Left ventricle myocardium superior (tissue), 1 donor: ENCODE measurements at places on chromosomes 16 and 17. TPM values are rescaled to one million over a fixed set of nuclear protein-coding genes. Genes with fewer than 3 reads are reported as not detected.
A peak's percentile ranks its signal among the peaks of the same experiment; 100 is the strongest.

- DNase-seq = peak; percentile 25
These were observed 13.8 kb downstream of the ENGASE start for GRCh38 chr17:79088247-79088996.

DNA sequence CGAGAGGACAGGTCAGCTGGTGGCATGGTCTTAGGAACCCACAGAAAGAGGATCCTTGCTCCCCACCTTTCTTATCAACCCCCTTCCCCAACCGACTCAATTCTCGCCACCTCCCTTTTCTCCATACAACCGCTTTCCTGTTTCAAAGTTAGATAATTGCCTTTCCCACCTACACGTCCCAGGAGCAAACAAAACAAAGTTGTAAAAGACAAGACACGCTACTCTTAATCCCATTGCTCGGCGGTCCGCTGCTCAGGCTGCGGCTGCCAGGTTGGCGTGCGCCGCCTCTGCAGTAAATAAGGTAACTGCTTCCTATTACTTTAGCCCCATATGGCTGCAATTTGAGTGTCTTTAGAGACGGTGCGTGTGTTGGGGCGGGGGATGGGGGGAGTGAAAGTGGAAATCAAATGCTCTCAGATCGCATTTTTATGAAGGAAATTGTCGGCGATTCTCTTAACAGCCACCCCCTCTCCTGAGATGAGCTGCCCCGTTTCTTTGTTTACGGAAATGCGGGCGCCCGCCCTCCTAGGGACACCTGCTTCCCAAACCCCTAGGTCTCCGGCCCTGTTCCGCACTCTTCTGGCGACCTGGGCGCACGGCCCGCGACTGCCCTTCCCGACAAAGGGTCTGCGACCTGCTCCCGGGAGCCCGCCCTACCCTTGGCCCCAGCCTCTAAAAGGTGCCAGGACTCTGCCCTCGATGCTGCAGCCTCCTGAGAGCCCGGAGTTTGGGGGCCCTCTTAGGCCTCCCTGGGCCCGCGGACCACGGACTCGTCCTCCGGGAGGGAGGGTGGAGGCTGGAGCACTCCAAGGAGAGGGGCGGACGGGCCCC is 3.7 kb upstream of the CBX8 start:
- no peak for DNase-seq

Gene PITPNM3
- total RNA-seq = 0.59 TPM

Gene CD300LG
- 19.1 TPM for total RNA-seq

GRCh38 chr16:84096447-84097005 is 20.2 kb downstream of the MBTPS1 start:
- no peak for DNase-seq

Gene MTMR4
- 12.6 TPM for total RNA-seq

DNA sequence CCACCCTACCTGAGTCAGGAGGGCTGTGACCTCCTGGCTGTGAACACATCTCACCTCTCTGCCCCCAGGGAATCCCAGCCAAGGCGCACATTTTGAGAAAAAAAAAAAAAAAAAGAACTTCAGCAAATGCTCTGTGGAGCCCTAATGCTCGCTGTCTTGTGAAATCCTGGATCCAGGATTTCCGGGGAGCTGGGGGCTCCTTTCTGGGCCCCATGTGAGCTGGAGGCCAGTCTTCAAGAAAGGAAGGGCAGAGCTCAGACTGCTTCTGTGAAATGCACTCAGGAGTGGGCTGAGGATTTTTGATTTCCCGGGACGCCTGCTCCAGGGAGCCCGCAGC is 36.0 kb upstream of the EMP2 start:
- DNase-seq = no peak

DNA sequence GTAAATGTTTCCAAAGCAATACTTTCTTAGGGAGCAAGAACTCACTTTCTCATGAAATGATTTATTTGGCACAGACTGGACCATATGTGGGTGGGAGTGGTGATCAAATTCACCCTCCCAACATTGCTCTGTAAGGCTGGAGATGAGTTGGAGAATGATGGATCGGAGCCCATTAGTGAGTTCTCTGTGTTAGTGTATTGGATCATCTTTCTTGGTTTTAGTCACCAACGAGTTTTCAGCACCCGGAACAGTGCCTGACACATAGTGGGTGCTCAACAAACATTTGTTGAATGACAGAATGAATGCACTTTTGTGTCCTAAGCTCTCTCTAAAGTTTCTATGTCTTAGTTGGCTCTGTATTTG is 104.5 kb upstream of the FAM20A start:
- DNase-seq = no peak

Gene CX3CL1
- 11.7 TPM for total RNA-seq

- DNase-seq = no peak
These were observed 151.0 kb downstream of the SEC14L1 start for GRCh38 chr17:77291591-77292386.

DNA sequence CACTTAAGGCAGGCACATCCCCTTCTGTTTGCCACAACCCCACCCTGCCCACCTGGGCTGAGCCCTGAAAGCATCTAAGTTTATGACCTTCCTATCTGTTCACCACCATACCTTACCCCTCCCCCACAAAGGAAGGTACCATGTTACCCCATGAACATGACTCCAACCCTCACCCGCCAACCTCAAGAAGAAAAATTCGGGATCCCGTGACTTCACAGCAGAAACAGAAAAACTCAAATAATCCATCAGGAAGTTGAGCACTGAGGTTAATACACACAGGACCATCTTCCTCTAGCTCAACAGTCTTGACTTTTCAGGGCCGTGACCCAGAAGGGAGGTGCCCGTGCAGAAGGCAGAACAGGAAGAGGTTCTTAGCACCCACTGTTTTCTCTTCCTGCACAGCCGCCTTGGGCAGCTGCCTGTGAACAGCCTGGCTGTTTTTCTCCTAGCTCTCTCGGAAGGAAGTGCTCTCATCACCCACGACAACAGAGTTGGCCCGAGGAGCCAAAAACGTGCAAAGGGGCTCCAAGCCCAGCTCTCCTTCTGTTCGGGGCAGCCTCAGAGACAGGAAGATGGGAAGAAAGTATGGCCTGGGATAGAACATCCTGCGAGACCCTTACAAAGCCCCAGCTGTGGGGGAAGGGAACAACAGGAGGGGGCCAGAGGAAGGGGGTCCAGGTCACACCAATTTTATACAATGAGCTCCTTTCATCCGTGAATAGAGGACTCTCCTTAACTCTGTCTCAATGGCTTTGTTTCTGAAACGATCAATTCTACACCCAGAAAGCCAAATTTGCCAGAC is 101.1 kb downstream of the XYLT1 start:
- peak; percentile 65 for DNase-seq

DNA sequence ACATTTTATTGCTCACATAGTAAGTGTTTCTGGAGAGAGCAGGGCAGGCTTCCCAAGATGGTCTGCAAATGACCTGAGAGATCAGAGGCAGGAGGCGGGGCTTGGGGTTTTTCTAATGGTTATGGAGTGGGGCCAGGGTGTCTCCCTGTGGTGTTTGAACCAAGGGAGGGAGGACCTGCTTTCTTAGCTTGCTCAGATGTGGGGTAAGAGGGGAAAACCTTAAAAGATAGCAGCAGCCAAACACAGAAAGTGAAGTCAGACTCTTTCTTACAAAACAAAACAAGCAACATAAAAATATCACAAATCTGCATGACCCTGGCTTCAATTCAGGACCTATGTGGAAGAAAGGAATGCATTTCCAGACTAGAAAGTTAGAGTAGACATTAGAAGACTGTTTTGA is 22.9 kb upstream of the DNAJA2 start:
- DNase-seq = no peak

DNA sequence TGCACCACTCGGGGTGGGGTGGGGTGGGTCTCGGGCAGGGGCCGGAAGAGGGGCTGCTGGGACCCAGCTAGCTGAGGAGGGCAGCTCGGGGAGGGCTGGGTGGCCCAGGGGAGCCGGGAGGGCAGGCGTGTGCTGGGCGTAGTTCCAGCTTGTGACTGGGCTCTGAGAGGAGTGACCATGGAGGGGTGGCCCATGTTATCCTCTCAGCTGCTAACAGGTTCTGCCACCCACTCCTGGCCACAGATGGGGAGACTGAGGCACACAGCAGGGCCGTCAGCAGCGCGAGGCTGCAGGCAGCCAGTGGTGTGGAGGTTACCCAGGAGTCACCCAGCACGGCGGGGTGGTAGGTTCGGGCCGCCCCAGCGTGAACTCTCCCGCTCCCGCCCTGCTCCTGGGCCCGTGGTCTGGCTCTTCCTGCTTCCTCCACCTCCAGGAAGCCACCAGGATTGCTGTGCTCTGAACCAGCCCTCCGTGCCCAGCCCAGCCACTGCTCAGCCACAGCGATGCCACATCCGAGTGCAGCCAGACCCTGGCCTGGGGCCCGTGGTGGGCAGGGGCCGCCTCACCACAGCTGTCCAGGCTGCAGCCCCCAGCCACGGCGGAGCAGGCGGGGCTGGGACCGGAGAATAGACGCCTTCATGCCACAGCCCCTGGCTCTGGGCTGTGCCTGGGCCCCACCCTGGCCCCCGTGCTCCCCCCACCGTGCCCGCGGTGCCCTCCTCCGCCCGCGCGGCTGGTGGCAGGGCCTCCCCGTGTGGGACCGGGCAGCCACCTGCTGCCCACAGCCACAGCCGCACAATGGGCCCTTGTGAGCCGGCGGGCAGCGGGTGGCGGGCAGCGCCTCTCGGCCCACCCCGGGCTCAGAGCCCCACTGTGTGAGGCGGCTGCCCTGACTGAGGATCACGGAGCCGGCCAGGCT is 26.3 kb upstream of the SSTR5 start:
- DNase-seq = no peak

Gene DNAAF8
- 0.30 TPM for total RNA-seq
